ENCODE measurements at places on chromosomes 13 and 19. TPM values are rescaled to one million over a fixed set of nuclear protein-coding genes. Genes with fewer than 3 reads are reported as not detected.

Gene TGFB1
- total RNA-seq, result 10.6 TPM

Gene IGSF23
- total RNA-seq, result 0.48 TPM

Gene TLE2
- 1.4 TPM for total RNA-seq

Gene KCTD12
- 24.1 TPM for total RNA-seq

Gene FCGBP
- 0.43 TPM for total RNA-seq

Gene FAM216B
- not detected for total RNA-seq

Gene ZNF44
- 6.6 TPM for total RNA-seq

Gene PTGER1
- 0.96 TPM for total RNA-seq
